ENCODE measurements at places on chromosomes 6 and 20.

- no peak for DNase-seq
Measured at GRCh38 chr6:32332433-32332832, 39.3 kb downstream of the TSBP1 start.

DNA sequence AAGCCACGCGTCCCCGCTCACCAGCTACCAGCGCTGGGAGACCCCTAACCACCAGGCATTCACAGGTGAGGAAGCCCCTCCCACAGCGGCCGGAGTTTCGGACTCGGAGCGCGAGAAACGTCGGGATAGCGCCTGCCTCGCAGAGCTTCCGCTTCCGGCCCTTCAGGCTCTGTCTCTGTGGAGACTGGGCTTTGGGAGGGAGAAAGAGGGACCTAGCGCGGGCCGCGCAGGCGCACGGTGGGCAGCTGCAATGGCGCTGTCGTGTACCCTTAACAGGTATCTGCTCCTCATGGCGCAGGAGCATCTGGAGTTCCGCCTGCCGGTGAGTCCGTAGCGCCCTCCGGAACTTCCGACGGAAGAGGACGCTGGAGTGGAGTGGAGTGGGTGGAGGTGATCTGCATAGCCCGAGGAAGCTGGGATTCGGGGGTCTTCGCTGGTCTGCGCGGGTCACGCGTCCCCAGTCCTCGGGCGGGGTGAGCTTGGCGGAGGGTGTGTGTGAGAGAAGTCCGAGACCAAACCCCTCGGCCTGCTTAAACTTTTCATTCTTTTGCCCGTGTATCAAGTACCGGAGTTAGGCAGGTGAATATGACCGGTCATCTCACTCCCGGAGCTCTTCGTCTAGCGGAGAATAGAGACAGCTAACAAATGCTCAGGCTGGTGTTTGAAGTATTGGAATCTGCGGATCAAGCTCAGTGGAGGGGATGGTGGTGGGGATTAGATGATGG lies at the start of gene TRMT11:
Gene TRMT11, plus strand, starts transcription at position 240 of the 725 bp plus-strand sequence. Its CDS starts 11 bp downstream, at position 251.
- peak; percentile 91 for DNase-seq

DNA sequence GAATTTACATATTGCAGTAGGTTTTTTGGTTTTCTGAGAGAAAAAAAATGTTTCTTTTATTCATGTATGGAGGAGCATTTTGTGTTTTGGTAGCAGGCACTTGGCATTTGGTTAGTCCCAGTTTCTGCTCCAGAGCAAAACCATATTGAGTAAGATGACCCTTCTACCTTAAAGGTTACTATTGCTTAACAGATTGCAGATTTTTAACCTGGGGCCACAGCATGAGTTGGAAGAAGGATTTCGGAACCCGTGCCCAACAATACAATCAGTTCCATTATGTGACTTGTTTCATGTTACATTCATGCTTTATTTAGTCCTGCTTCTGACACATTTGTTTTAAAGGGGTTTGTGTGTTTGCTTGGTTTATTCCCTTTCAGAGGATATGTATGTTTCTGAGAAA lies 496.3 kb downstream of the TFAP2B start:
- DNase-seq: no peak

- DNase-seq: no peak
Measured at GRCh38 chr20:9311132-9311531, 203.3 kb upstream of the LAMP5 start.

GRCh38 chr6:148332088-148332487 lies 10.6 kb upstream of the SASH1 start:
- no peak for DNase-seq

DNA sequence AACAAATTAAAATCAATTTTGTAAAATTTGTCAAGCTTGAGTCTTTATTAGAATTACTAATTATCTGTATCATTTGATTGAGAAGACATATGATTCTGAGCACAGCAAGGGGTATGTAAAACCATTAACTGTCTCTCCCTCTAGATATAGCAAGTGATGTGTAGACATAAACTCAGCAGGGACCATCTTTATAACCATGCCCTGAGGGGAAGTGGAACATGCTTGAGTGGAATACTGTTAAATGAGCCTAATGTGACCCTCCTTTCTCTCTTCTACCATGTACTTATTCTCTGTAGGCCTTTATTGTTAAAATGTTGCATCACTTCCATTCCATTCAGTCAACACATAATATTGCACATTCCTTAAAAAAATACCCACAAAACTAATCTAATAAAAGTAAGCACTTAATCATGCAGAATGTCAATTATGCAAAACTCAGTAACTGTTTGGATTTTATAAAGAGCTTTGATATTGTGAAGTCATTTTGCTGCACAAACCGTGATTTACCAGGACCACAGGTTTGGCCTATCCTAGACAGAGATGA lies 896.6 kb upstream of the MANEA start:
- no peak for DNase-seq

DNA sequence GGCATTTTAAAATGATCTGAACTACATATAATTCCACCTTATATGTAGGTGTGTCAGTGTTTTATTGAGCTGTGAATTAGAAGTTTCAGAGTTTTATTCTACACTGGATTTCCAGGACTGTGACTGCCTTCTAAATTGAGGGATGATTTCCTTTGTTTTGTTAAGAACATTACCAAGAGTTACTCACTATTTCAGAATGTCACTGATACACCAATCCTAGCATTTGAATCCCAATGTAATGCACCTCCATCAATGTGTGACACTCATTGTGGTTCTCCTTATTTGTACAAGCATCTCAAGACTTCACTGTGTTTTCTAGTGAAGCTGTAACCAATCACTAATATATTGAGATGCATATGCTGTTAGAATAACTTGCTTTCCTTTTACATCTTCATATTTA lies 86.8 kb downstream of the PLCB1 start:
- no peak for DNase-seq

DNA sequence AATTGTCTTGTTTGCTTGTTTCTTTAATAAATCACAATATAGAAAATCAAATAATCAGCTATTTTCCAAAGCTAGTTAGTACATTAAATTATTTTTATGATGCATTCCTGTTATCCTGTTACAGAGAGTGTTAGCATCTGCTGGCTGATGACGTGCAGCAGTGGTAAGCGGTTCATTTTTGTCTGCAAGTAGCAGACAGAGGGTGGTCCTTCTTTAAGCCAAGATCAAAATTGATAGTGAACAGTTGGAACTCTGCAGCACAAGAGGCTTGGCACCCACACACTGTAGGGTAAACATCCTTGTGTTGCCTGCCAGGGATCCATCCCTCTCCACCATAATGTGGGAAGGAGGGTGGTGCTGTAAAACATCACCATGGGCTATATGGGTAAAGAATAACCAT lies 158.3 kb downstream of the FRK start:
- no peak for DNase-seq

GRCh38 chr20:48791014-48791413 lies 36.8 kb downstream of the PREX1 start:
- DNase-seq: no peak

DNA sequence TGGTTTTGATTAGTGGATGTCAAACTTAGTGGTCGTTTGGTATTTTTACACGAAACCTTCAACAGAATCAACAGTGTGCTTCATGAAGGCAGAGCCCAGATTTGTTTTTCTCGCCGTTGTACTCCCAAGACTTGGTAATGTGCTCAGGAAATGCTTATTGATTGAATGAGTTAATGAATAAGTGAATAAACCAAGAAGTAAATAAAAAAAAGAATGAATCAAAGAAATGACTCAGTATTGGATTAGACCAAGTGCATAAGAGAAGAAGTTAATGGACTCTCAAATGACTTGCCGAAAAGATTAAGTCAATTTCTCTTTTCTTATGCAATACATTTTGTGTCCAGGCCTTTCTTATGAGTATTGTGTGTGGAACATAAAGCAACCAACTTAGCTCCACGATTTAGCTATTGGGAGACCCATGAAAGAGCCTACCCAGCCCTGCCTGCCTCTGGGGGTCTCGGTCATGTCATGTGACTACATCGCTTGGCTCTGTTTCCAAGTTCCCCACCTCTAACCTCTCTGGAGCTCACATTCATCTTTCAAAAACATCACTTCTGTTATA lies 10.6 kb upstream of the FUCA2 start:
- DNase-seq: no peak

All from suprapubic skin (tissue), 4 donors.